Foreskin fibroblast (primary cell): ENCODE measurements at places on chromosomes 3 and 15.

DNA sequence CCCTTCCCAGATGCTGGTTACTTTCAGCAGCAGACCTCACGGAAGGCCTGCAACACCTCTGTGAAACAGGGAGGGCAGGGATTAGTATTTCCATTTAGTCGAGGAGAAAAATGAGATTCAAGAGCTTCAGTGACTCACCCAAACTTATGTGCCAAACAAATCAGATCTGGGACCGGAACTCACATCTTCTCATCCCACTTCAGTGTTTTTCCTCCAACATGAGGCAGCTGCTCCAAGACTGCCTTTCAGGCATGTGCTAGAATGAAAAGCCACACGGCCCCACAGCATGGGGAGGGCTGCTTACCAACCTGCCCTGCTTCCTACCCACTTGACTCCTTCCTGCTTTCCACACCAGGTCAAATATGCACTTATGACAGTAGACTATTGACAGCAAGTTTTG lies 129.4 kb upstream of the SLC24A5 start:
- peak; percentile 39 for DNase-seq

- DNase-seq = no peak
Measured at GRCh38 chr3:143330296-143330868, 210.8 kb downstream of the CHST2 start.

GRCh38 chr3:12194669-12195161 lies 36.0 kb upstream of the TIMP4 start:
- DNase-seq = no peak

DNA sequence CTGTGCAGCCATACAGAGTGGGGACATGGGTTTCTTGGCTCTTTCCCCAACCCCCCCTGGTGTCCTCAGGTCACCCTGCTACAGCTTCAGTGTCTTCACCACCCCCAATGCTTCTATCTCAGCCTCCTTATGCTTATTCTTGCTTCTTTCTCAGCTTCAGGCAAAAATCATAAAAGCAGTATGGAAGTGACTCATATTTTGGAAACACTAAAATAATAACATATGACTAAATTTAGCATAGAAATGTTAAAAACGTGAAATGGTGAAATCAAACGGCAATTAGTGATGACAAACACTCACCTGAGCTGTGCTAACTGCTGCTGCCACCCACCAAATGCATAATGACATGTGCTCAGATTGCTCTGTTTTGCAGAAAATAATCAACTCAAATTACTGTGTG lies 475.2 kb upstream of the EPHA3 start:
- DNase-seq = peak; percentile 9

GRCh38 chr15:57915827-57916531 lies 149.5 kb downstream of the ALDH1A2 start:
- no peak for DNase-seq

GRCh38 chr3:31498791-31499190 lies 33.9 kb upstream of the STT3B start:
- no peak for DNase-seq

GRCh38 chr3:52440249-52440551 lies 4.7 kb downstream of the SEMA3G start:
- no peak for DNase-seq

DNA sequence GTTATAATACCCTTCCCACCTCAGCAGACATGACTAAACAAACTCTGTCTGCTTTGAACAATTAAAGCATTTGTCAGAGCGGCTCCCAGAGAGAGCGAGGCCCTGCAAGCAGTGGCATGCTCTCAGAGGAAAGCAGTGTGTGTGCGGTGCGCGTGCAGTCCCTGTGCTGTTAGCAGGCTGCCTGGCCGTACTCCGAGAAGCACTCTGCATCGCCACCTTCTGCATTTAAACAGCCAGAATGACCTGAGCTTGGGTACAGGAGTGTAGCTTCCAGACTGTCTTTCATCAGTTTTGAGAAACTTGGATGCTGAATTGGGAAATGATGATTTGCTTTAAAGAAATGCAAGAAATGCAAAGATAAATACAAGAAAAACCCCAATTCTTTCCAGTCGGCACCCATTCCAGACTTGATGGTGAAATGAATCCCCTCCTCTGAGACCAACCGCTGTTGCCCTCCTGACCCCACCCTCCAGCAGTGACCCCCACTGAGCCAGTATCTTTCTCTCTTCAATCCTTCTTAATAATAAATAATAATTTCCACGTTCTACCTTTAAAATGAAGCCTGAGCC lies 113.5 kb downstream of the VGLL4 start:
- peak; percentile 75 for DNase-seq

DNA sequence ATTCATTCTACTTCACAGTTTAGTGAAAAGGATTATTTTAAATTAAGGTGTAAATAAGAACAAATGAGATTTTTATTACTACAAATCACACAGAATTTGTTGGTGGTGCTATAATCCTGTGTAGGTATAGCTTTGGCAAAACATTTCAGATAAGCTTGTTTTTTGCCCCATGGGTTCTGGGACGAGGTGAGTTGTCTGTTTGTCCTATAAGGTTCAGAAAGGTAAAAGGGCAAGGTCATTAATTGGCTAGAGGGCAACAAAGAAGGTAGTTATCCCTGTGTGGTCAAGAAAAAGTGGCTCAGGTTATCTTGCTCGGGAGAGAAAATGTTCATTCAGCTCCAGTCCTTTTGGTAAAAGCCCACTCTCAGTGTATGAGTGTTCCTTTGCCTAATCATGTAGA lies 23.2 kb downstream of the AGTR1 start:
- DNase-seq = no peak

DNA sequence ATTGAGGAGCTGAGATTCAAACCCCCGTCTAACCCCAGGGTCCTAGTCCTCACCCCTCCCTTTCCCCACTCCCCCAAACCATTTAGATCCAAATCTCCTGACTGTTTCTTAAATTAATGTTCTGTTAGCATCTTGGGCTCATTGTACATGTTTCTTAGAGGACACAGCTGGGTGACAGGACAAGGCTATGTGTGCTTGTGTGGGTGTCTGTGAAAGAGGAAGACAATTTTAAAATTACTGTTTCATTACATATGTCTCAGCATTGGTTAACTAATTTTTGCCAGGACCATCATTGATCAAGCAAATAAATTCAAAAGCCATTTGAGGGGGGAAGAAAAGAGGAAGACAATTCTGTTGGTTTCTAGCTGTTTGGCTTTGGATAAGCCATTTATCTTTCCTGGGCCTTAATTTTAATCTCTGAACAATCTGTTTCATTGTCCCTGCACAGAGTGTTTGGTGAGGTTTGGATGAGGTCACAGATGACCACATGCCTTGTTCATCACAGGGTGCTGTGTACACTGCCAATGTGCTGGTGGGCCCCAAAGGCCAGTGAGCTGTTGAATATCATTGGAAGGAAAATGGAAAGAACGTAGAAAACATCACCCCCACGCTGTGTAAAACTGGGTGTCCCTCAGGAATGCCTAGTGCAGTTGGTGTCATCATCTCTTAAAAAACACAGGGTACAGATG lies 51.9 kb downstream of the RPLP1 start:
- no peak for DNase-seq

- DNase-seq = no peak
Measured at GRCh38 chr3:197050511-197050910, 20.9 kb upstream of the MELTF start.

DNA sequence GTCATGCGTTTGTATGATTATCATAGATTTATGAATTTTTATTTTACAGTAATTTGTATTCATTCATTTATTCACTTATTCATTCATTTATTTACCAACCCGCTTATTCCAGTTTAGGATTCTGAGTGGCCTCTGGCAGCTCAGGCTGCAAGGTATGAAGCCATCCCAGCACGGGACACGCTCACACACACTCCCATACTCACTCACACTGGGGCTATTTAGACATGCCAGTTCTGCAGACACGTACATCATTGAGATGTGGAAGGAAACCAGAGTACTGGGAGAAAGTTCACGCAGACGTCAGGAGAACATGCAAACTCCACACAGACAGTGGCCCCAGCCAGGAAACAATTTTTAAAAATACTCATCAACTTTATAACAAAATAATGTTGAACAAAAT lies 5.1 kb downstream of the CDIN1 start:
- no peak for DNase-seq

DNA sequence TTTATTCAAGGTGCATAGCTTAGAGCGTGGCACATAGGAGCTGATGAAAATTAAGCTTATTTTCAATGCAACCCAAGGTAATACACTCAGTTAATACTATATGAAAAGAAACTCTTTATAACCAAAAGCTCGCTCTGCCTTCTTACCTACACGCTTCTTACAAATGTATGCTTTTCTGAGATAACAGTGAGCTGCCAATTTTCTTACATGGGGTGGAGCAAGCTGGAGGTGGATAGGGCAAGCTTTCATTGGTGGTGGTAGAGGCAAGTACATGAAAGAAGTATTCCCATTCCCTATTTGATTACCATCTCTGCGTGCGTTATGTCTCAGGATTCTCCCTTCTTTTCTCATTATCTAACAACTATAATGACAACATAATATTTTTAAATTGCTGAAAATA lies 8.9 kb downstream of the DZIP3 start:
- DNase-seq = no peak

GRCh38 chr3:195873971-195874370 lies 34.4 kb downstream of the TNK2 start:
- peak; percentile 46 for DNase-seq

- no peak for DNase-seq
Measured at GRCh38 chr3:170331143-170331542, 26.4 kb upstream of the SKIL start.

GRCh38 chr15:74523982-74524381 lies 17.0 kb upstream of the ARID3B start:
- DNase-seq = peak; percentile 49

GRCh38 chr3:46006238-46007032 lies 10.8 kb upstream of the FYCO1 start:
- DNase-seq = peak; percentile 49

- DNase-seq = no peak
Measured at GRCh38 chr15:53982876-53983275, 4.6 kb downstream of the UNC13C start.

DNA sequence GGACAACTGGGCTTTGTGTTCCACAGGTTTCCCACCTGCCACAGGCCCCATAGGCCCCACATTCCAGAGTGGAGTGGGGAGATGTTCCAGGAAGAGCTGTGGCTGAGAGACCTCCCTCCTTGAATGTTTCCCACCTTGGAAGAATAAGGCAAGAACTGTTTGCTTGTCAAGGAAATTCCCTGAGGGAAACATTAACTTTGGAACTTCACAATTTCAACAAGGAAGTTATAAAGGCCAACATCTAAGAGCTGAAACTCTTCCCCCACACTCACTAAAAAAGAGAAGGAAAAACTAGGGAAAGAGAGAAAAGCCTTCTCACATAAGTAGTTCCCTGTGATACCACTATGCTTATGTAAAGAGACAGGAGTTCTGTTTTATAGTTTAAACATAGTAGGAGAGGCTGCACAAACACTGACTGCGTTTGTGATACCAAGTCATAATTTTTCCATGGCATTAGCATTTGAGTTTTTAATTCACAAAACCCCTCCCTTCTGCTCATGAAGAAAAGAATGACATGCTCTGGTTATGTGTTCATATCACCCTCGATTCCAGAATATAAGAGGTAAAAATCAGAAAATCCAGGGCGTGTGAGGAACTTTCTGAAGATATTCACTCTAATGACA lies 39.8 kb upstream of the SPRED1 start:
- no peak for DNase-seq

DNA sequence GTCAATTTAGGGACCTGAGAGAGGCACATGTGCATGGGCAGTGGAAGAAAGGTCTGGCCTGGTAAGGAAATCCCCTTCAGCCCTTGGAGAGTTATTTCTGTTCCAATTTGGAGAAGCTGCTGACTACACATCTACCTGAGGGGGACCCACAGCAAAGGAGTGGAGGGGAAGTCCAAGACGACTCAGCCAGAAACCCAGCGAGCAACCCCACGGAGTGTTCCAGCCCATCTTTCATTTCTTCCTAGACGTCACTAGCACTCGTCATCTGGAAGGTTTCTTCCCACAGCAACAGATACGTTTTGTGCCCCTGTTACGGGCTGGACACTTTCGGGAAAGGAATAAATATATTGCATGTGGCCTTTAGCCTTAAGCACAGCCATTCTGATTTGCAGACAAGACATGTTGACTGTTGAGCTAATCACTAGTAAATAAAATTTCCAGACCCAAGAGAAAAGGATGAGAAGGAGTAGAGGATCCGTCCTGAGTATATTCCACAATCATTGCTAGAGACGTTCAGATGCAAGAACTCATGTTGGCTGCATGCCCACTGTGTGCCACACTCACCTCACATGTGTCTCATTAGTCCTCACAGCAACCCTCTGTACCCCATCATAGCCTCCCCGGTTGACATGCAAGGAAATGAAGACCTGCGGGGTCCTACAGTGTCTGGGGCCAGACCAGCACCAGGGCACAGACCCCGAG lies 7.8 kb upstream of the FAM174B start:
- DNase-seq = no peak

- DNase-seq = peak; percentile 23
Measured at GRCh38 chr3:151579571-151580270, 118.9 kb upstream of the IGSF10 start.

- peak; percentile 89 for DNase-seq
Measured at GRCh38 chr15:92801774-92802464, 98.2 kb upstream of the CHD2 start.

GRCh38 chr3:15535732-15536131 lies 14.2 kb upstream of the COLQ start:
- DNase-seq = no peak

GRCh38 chr15:95470997-95471689 lies 859.4 kb upstream of the NR2F2 start:
- no peak for DNase-seq

- no peak for DNase-seq
Measured at GRCh38 chr3:13795816-13796215, 84.1 kb downstream of the WNT7A start.

DNA sequence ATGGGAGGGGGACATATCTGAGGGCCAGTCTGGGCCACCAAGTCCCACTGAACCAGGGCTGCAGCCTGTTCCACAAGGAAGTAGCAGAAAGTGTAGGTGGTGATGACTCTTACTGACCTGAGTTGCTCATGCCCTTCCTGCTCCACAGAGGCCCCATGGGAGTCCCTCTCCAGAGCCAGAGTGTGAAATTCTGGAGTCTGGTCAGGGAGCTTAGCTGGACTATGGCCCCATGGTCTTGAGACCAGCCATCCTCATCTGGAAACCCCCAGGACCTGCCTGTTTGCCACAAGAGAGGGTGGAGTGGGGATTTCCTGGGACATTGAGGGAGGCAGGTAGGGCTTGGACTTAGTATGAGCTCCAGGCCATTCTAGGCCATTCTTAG lies 3.0 kb downstream of the SPINT1 start:
- DNase-seq = no peak

DNA sequence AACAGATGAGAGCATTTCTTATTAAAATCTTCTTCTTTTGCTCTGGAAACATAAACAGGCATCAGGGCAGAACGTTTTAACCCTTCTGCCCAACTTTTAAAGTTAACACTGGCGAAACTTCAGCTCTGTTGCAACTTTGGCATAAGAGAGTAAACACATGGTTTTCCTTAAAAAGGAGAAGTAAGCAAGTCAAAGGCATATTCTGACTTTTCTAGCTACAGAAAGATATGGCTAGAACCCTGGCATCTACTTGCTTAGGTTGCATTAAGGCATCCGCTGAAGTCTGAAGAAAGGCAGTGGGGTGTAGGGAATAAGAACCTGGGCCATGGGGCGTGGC lies 13.3 kb upstream of the IL16 start:
- DNase-seq = no peak
